ENCODE measurements at places on chromosomes 4 and X.

DNA sequence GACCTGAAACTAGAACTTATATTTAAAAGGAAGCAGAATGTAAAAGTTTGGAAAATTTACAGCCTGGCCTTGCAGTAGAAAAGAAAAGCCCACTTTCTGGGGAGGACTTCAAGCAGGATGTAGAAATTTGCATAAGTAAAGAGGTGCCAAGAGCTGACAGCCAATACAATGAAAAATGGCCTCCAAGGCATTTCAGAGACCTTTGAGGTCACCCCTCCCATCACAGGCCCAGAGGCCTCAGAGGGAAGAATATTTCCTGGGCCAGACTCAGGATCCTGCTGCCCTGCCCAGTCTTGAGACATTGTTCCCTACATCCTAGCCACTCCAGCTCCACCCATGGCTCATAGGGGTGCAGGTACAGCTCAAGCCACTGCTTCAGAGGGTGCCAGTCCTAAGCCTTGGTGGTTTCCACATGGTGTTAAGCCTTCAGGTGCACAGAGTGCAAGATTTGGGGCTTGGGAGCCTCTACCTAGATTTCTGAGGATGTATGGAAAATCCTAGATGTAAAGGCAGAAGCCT lies 518.9 kb upstream of the INTU start:
- DNase-seq: no peak

GRCh38 chr4:67106861-67107460 lies 438.3 kb downstream of the CENPC start:
- no peak for DNase-seq

DNA sequence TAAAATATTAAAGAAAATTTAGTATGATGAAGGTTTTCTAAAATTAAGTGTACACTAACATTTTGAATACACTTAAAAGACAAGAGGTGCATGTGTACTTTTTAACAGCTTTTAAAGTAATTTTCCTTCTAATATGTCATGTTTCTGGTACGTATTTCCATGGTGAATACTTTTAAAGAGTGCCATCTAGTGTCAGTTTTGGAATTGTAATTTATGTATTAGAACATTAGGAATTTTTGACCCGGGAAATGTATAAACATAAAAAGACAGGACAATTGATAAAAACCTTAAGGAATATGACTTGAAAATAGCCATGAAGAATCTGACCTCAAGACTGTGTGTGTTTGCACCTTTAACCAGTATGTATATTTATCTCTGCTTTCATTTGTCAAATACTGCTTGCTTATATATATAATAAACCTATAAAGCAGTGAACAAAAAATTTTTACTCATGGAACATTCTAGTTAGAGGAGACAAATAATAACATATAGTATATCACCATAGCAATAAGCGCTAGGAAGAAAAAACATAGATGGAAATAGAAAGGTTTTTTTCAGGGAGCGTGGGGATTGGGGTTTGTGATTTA lies 7.2 kb downstream of the GSTCD start:
- DNase-seq: no peak

DNA sequence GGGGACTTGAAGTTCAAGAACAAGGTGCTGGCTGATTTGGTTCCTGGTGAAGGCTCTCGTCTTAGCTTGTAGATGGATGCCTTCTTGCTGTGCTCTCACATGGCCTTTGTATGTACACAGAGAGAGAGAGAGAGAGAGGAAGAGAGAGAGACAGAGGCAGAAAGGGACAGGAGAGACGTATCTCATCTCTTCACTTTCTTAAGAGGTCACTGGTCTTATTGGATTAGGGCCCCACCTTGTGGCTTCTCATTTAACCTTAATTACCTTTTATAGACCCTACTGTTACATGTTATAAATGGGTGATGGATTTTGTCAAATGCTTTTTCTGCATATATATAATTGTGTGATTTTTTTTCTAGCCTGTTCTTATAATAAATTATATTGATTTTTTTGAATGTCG lies 1444.2 kb downstream of the ADGRL3 start:
- DNase-seq: no peak

Data from stimulated activated CD4-positive, alpha-beta T cell treated with anti-CD3 and anti-CD28 coated beads, TNF-alpha, amount 100 ng/mL, for 4 hours (primary cell).